ENCODE measurements at places on chromosomes 7 and 10.

GRCh38 chr10:79442171-79443040 is 3.0 kb downstream of the ZCCHC24 start:
- no peak for DNase-seq

- DNase-seq, result no peak
Measured at GRCh38 chr10:116255886-116256751, 16.9 kb downstream of the GFRA1 start.

- DNase-seq, result no peak
Measured at GRCh38 chr7:15489861-15490260, 72.0 kb downstream of the AGMO start.

DNA sequence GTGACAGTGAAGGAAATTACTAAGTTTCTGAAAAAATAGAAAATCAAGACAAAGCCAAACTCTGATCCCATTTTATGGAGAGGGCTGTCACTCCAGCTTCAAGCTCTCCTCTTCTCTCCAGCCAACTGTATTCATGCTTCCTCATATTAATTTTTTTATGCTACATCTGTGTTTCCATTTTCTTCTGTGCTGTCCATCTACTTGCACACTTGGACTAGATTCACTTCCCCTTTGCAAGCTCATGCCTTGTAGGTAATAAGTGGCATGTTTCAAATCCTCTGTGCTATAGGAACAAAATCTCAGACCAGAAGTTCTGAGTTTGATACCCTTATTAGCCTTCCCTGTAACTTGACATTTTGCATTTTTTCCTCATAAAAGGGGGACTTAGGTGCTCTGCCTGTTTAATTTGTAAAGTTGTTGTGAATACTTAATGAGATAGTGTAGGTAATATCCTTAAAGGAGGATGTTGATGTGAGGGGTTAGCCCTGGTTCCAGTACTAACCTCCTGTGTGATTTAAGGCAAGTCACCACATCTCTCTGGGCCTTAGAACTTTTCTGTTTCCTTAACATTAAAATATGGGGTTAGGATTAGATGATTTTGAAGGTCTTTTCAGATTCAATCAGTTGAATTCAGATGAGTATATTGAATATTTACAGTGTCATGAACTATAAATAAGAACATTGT is 358.8 kb downstream of the BBS9 start:
- no peak for DNase-seq

- DNase-seq, result no peak
Measured at GRCh38 chr7:84722086-84722485, 464.8 kb downstream of the SEMA3D start.
